ENCODE measurements at places on chromosomes 6 and 20.

DNA sequence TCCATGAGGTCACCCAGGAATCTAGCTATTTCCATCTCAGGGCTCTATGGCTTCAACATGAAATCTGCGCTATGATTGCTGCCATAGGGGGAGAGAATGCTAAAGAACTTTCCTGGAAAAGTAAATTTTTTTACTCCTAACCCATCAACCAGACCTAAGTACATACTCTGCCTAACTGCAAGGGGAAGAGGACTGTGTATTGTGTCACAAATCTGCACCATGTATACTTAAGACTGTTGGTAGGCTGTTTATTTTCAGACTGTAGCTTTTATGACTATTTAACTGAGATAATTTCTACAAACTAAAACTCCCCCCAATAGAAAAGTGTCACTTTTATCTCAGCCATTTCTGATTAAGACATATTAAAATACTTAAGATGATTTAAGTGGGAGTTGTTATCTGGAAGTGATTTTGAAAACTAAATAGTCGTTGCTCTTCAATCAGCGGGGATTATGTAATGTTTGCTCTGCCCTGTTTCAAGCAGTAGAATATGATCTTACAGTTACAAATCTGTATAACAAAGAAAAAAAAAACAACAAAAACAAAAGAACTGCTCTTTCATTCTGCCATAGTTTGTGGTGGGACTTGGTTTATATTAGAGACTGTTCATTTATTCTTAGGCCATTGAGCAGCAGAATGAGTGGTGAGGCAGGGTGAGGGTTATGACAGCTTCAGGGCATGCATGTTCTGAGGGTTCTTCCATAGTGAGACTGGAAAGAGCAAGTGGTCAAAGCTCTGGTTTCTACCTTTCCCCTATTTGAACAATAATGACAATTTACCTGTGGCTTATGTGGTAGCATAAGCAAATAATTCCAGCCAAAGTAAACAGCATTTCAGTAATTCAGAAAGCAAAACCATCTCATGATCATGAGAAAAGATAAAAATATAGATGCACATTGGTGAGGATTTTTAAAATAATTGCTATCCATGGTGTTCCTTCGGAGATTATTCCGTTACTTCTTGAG is 126.3 kb upstream of the CEP162 start:
- DNase-seq, result no peak

DNA sequence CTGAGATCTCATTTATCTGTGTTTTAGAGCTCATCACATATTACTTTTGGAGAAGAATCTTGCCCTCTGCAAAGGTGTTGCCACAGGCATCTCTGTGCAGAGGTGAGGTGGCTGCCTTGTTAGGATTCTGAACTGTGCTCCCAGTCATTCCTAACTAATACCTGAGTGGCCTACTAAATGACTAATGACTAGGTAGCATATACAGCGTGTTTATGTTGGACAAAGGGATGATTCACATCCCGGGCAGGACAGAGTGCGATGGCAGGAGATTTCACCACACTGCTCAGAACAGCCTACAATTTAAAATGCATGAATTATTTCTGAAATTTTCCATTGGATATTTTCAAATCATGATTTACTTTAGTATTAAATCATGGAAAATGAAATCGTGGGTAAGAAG is 23.1 kb upstream of the CGA start:
- DNase-seq, result no peak

GRCh38 chr6:133248241-133249001 is 7.3 kb downstream of the EYA4 start:
- DNase-seq, result no peak

DNA sequence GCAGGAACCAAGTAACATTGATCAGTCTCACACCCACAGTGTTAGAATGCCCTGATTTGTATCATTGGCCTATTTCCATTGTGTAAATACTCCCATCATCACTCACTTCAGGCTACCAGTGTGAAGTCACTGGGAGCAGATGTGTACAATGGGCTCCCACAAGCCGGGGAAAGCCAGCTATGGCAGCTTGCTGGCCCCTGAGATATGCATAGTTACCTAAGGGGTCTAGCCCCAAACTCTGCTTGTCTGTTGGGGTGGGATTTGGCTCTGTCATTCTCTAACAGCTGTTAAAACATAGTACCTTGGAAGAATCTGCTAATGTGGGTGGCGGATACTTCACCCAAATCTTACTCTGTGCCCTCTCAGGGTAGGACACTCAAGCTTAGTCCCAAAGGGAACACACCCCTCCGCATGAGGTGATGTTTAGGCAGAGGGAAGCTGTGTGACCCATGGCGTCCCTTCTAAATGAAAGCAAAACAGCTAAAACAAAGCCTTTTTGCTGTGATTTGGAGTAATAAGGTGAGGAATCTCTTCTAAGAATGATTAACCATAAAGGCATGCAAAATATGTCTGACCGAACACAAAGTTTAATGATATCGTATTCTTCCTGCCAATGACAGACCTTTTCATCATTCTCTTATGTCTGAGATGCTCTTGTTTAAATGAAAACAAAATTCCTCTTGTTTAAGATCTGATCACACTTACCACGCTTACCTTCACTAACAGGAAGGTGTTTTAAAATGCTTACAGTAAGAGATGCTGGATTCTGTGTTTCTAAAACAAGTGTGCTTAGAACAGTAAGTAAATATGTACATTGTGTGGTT is 45.9 kb upstream of the PXDC1 start:
- DNase-seq, result no peak

DNA sequence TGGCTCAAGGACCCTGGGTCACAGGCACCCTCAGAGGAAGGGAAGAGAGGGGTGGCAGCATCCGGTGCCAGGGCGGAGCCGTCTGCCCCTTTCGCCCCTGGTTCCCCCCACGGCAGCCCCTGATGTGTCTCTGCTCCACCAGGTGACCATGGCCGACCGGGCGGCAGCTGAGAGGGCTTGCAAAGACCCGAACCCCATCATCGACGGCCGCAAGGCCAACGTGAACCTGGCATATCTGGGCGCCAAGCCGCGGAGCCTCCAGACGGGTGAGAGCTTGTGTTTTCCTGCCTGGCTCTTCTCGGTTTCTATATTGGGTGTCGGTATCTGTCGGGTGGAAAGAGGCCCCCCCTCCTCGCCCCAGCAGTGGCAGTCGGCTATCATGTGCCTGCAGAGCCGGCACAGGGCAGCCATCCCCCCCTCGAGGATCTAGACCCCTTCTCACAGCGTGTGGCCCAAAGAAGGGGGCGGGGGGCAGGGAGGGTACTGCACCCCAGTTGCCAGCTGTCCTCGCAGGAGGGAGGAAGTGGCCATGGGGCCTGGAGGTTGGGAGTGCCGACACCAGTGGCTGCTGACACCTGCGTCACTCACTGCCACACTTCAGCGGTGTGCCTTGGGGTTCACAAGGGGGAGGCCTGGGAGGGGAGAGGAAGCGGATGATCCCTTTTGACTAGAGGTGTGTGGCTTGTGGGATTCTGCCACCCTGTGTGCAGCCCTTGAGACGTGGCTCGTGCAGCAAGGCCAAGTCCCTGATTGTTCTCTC is 1.5 kb downstream of the RBM38 start:
- DNase-seq, result no peak

Measured in D341Med (cell line).